Stimulated activated CD8-positive, alpha-beta memory T cell treated with anti-CD3 and anti-CD28 coated beads, Interleukin-12 subunit alpha, Interleukin-12 subunit beta, amount 100 ng/mL, for 4 hours (primary cell): ENCODE measurements at places on chromosomes 11 and 22.

GRCh38 chr11:19511413-19512183 lies 201.0 kb upstream of the NAV2 start:
- no peak for DNase-seq

GRCh38 chr11:1223346-1224110 lies 662 bp downstream of the MUC5B start:
- DNase-seq: no peak

GRCh38 chr22:18906896-18907295 lies 776 bp downstream of the DGCR6 start:
- no peak for DNase-seq

DNA sequence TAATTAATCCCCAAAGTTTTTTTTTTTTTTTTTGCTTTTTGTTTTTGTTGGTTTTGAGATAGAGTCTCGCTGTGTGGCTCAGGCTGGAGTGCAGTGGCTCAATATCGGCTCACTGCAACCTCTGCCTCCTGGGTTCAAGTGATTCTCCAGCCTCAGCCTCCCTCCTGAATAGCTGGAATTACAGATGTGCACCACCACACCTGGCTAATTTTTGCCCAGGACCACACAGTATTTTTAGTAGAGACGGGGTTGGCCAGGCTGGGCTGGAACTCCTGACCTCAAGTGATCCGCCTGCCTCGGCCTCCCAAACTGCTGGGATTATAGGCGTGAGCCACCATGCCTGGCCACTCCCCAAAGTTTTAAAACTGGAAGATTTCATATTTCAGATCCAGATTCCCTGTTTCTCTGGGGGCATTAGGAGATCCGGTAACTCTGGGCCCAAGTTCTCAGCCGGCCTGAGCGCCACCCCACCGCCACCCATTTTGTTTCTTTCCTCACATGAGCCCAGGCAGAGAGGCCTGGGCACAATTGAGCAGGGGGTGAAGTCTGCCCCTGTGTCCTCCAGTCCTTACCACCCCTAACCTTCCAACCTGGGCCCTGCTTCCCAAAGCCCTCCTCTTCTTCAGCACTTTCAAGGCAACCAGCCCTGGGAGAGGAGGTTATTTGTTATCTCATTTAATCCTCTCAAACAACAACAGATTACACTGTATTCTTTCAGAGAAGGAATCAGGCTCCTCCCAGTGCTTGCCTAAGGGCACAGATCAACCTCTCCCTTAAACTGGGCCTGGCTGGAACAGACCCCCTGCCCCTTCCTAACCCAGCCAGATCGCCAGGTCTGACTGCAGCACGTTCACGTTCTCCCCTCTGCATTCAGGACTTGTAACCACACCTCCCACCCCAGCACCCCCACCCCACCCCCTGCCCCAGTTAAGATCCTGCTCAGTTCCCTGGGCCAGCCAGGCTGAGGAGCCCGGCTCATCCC lies 1.9 kb upstream of the CSNK1E start:
- no peak for DNase-seq

- DNase-seq: no peak
Measured at GRCh38 chr22:48920776-48921241, 906.9 kb downstream of the BRD1 start.

DNA sequence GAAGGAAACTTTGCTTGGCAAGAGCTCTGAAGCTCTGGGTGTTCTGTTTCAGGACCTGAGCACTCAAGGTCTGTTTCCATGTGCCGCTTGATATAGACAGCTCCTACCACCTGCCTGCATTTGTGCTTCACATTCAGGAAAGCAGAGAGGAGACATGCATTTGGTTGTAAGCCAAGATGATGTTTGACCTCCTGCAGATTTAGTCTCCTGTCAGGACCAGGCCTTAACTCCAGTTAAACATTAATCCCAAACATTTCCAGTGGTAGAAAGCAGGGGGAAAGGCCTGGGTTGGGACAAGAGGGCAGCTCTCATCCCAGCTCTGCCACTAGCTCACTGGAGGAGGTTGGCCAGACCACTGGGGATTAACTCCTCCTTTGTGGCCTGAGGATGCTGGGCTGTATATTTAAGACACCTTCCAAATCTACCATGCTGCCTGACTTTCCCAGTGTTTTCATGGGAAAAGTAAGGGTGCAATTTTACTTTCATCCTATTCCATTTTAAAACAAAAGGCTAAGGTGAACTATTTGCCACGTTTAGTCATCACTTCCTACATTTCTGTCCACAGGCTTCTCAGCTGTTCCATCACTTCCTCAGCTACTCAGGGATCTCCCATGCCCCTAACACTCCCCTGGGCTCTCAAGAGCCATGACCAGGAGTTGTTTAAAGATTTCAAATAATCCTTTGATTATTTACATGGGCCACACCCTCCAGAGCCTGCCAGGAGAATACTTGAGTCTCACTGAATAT lies 80.9 kb downstream of the INSC start:
- DNase-seq: no peak
